Posterior cingulate gyrus (tissue), 11 donors: ENCODE measurements at places on chromosomes 1 and 21.

GRCh38 chr1:160891474-160891873 is 6.5 kb upstream of the ITLN1 start:
- DNase-seq: no peak

DNA sequence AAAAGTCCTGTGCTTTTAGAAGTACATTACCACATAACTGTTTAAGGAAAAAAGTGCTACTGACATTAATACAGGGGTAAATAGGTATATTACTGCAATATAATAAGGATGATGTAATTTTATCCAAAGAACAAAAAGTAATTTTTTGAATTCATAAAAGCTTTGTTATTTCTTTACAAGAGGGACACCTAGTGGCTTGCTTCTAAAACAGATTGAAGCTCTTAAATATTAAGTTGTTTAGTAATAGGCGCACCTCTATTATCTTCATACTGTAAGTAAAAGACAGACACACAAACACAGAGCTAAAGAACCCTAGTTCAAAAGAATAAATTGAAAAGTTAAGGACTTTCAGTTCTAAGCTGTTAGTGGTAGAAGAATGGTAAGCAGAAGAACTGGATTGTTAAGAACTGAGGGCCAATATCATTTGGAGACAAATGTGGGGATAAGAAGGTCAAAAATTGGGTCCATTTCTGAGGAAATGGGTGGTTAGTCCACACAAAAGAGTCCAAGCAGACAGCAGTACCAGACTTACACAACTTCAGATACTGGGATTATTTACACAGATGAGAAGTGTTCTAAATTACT is 15.4 kb downstream of the ZNHIT6 start:
- no peak for DNase-seq

DNA sequence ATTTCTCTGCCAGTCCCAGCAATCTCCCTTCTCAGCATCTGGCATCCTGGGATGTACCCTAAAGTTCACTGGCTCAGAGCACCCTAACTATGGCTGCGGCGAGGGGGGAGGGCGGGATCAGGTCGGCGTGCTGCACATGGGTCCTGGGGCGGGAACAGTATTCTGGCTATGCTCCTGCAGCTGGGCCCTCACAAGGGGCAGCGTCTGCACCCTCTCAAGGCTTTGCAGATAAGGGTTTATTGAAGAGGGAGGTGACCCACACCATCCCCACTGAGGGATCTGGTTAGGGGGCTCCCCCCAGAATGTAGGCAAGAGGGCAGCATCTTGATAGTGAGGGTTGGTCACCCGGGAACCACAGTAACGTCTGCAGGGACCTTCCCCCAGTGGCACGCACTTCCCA is 44.9 kb upstream of the PCBP3 start:
- DNase-seq: no peak

- DNase-seq: no peak
Measured at GRCh38 chr1:97680470-97680869, 240.4 kb downstream of the DPYD start.

DNA sequence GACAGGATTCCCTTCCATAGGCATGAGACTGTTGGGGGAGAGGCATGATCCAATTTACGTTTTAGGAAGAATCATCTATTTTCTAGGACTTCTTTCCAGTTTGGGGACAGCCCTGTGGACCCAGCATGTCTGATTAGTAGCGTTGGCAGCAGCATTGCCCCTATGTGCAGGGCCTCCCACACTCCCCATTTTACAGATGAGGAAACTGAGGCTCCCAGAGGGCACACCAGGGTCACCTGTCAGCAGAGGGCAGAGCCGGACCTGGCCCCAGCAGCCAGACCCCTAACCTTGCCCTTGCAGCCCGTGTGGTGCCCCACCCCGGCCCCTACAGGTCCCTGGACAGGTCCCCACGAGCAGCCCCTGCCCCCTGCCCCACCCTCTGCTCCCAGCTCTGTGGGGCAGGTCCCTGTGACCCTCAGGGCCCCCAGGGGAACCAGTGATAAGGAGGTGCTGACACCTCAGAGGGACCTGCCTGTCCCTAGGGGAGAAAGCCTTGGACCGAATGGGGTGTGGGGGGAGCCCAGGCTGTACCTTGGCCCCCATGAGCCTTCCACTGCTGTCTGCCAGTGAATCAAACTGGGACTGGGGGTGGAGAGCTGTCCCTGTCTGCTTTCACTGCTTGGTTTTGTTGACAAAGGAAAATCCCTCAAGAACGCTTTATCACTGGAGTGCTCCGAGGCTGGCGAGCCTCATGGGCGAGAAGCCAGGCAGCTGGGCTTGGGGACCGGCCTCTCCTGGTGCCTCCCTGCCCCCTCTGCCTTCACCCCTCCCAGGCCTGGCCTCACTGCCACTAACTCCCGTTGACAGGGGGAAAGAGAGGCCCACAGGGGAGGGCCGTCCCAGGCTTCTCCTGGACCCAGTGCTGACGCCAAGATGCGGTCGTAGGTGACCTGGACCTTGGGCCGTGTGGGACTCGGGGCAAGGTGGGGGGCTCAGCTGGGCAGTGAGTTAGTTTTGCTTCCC is 39.4 kb upstream of the CCDC27 start:
- DNase-seq: peak; percentile 55

DNA sequence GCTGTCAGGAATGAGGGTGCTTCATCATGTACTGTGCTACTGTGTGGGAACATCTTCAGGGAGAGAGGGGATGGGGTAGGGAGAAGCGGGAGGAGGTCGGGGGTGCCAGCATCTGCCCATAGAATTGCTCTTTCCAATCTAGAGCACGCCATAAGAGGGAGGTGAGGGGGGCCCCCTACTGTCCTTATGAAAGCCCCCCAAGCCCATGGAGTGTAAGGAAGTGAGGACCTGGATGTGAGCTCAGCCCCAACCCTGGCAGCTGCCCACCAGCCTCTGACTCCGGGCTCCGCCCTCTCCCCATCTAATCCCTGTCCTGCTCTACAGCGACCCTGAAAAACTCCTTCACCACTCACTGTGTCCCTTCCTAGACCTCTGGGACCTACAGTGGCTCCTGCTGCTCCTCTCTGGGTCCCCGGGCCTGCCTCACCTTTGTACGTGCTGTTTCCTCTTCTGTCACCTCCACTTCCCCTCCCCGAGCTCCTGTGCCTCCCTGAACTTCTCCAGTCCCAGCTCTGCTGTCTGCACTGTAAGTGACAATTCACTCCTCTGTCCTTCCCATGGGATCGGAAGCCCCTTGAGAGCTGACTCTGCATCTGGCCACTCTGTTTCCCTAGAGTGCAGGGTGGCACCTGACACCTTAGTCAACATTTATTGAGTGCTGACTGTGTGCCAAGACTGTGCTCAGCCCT is 269.4 kb downstream of the PTPRU start:
- no peak for DNase-seq

GRCh38 chr1:66140072-66140471 is 347.4 kb downstream of the PDE4B start:
- no peak for DNase-seq

- no peak for DNase-seq
Measured at GRCh38 chr1:96214982-96215381, 506.6 kb upstream of the PTBP2 start.

DNA sequence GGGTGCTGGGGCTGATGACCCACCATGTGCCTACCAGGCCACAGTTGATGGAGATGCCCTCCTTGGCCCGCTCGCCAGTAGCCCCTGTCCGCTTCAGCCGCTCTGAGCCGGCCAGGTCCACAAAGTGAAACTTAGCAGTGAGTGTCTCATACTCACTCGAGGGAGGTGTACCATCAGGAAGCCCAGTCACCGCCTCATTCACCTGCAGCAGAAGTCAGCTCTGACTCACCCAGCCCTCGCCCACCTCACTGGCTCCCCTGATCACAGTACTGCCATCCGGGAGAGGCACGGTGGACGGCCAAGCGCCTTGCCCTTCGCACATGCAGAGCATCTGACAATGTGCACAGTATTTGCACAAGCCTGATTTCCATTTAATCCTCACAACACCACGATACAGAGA is 18.8 kb downstream of the KIF21B start:
- peak; percentile 30 for DNase-seq

DNA sequence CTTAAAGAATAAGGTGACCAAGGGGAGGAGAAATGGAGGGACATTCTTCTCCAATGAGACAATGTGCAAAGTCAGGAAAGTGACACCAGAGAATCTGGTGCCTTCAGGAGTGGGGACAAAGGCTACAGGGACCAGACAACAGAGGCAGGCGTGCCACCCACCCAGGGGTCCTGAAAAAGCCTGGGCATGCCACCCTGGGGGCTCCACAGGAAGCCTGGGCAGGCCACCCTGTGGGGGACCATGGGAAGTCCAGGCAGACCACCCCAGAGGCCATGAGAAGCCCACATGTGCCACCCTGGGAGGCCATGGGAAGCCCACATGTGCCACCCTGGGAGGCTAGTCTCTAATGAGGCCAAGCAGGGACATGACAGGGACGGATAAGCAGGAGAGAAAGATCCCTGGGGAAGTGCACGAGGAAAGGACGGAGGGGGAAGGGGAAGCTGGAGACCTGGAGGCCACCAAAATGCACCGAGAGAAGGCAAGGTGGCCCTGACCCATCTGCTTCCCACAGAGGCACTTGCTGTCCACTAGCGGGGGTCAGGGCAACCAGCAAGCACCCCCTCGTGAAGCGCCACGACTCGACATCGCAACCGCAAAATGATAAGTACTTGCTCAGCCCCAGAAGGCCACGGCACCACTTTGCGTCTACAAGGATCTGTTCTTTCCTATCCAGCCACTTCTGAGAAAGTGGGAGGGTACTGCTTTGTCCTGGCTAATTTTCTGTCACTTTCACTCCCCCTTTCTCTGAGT is 7.2 kb upstream of the PDE9A start:
- peak; percentile 49 for DNase-seq

DNA sequence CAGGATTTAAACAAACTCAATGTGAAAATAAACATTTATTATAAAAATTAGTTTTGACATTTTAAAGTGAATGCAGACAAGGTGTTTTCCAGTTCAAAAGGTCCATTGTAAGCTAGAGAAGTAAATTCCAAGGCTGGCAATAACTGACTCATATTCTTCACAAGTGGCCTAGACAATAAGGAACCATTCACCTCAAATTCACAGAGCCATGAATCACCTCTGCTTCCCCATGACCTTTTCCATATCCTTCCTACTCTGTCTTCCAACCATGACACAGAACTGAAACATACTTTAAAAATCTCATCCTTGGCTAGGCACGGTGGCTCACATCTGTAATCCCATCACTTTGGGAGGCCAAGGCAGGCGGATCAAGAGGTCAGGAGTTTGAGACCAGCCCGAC is 24.8 kb downstream of the F11R start:
- DNase-seq: no peak

DNA sequence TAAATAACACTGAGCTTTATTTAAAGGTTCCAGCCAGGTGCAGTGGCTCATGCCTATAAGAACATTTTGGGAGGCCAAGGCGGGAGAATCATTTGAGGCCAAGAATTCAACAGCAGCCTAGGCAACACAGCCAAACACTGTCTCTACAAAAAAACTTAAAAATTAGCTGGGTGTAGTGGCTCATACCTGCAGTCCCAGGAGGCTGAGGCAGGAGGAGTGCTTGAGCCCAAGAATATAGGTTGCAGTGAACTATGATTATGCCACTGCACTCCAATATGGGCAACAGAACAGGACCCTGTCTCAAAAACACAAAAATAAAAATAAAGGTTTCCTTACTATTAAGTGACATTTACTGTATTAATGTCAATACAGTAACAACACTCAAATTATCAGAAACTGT is 2.1 kb downstream of the TAF12 start:
- DNase-seq: no peak

DNA sequence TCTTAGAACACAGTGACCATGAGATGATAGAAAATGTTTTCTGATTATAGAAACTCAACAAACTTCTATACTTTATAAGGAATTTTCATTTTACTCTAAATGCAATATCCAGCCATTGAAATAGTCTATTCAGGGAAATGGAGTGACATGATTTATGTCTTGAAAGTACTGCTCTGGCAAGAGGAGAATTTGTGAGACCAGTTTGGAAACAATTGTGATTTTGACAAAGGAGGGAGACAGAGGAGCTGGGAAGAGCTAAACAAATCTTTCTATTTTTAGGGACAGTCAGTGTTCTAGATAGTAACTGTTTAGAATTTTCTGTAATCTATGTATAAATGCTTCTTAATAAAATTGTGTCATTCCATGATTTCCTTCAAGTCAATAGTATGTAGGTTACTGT is 252.3 kb downstream of the FMN2 start:
- no peak for DNase-seq

DNA sequence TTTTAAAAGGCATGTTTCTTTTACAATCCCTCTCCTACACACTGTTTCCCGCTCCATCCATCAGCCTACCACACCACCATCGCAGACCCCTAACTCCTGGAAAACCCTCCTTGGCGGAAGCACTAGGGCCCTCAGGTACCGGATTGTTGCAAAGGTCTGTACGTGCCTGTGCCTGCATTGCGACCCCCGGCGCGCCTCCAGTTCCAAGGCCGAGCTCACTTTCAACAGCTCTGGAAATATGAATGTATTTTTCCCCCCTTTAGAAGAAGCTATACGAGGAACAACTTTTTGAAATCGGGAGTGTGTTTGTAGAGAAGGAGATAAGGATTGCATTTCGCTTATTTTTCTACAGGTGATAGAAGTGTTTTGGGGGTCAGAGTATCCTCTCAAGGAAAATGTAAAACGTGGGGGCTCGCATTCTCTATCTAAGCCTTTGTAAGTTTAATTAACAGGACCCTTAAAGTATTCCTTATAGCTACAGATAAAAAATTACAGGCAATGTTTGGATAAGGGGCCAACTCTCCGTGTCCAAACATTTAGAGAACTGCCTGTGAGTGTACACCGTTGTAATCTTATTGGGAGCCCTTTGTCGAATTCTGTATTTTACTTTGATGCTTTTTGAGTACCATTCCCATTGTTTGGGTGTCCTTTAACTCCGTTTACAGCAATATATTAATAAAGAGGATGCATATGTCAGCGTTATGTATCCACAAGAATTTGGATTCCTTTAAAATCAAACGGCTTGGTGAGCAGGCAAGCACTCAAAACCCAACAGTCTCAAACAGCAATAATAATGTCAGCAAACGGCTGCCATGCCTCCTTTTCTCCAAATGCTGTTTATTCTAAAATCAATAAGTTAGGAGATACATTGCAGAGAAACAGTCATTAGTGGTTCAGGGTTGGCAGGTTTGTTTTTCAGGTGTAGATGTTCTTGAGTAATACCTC is 5.9 kb downstream of the PRRX1 start:
- peak; percentile 49 for DNase-seq

DNA sequence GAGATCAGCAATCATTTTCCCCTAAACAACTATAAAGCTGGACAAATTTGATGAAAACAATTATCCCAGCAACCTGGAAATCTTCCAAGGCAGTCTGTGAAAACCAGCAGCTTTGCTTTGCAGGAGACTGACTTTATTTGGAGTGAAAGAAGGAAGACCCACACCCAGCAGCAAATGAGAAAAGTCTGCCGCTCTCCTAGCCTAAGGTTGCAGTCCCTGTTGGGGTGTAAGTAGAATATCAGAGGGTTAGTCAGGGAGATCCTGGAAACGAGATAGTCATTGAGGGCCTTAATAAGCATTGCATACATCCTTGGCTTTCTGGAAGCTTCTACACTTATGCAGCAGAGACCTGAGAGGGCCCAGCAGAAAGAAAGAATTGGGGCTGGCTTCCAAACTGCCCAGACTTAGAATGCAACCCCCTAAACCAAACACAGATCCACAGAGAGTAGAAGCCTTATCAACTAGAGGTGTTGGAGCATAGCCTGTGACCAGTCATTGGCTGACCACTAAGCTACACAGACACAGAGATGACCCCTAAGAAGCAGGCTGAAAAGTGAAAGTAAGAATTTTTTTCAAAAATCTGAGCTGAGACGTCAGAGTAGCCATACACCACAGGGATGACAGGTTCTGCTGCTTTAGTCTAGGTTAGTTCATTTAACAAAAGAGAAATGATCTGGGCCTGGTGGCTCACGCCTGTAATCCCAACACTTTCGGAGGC is 98.3 kb downstream of the LYPLAL1 start:
- DNase-seq: no peak

- DNase-seq: no peak
Measured at GRCh38 chr1:244151537-244151936, 100.5 kb downstream of the ZBTB18 start.
